CD4-positive, alpha-beta T cell treated with Interleukin-6 for 4 hours (primary cell): ENCODE measurements at places on chromosomes 3 and 15.

GRCh38 chr3:181730934-181731333, 19.2 kb downstream of the SOX2 start:
- no peak for DNase-seq

GRCh38 chr3:8625991-8626390, 18.6 kb downstream of the SSUH2 start:
- DNase-seq, result no peak

DNA sequence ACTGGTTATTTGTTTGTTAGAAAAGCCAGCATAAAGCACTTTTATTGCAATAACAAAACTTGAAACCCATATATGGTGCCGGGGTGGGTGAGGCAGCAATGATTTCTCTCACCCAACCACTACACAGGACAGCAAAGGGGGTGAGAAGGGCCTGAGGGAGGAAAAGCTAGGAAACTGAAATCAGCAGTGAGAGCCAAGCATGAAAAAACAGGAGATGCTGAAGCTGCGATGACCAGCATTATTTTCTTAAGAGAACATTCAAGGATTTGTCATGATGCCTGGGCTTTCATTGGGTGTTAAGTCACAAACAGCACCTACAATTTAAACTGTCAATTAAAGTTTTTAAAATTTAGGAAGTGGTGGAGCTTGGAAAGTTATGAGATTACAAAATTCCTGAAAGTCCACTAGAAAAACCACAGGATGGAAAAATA, 11.9 kb upstream of the TM4SF4 start:
- DNase-seq, result no peak

DNA sequence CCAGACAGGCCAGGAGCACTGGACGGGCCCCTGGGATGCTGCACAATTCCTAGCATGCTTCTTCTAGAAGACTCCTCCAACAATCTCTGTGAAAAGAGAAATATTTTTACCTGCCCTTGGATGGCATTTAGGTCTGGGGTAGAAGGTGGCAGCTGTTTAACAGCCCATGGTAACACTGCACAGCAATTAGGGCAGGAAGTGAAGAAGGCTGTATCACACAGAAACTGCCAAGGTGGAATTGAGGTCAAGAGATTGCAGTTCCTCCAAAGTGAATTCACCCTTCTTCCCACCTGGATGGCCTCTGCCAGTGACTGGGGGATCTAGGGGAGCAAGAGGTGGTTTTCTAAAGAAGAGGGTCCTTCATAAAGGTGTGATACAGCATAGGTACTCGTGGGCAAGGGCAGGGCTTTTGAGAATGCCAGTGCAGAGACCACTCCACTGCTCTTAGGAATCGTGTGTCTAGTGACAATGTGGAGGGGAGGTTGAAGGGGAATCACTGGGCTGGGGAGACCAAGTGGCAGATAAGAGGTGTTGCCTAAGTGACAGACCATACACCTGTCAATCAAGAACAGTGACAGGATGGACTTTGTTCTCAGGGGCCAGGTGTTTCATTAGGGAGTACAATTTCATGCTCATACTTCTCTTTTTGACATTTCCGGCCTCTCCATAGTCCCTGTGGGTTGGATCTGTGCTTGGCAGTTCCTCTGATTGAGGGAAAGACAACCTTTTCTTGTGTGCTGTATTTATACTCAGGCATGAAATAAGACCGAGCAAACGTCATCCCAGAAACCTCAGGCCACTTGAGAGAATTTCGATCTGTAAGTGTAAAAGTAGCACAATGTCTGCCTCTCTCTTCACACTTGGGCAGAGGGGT, 83.5 kb upstream of the BCL6 start:
- no peak for DNase-seq

DNA sequence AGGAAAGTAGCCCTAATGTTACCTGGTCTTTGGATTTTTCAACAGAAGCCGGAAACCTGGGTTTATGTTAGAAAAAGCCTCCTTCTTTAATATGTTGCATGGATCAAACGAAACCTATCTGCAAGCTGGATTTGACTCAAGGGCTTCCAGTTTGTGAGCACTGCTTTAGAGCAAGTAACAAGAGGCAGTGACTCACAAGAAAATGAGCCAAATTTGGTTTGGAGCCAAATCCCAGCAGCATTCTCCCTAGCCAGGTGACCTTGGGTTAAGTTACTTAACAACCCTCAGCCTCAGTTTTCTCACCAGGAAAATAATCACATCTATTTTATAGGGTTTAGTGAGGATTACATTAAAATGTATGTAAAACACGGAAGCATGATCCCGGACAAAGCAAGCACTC, 215.2 kb upstream of the PRICKLE2 start:
- no peak for DNase-seq

- DNase-seq, result no peak
Observed at GRCh38 chr3:122557356-122557755, 6.7 kb downstream of the PARP9 start.

DNA sequence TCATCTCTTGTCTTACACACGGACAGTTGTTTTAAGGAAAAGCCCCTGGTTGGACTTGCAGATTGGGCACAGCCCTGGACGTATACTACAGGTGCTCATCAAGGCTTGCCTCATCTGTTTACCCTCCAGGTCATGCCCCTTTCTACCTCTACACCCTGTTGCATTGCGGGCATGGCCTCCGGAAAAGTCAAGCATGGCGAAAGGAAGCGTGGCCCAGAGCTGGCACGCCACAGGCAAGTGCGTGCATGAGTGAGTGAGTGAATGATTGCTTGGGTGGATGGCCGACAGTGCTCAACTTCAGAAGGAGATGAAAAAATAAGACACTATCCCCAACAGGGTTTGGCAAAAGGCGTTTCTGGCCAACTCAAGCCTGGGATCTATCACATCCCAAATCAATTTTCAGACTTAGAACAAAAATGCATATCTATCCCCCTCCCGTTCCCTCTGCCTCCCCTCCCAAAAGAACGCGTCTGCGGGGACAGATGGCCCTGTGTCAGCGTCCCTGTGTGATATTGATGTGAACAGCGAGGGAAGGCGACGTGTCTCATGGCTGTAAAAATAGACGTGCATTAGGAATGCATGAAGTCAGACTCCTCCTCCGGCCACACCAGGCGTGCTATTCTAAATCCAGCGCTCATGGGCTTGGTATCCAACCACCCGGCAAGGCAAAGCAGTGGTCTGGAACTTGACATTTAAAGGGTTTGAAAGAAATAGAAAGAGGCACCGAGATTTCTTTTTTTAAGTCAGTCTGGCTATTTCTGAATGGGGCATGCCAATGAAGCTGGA, 96.0 kb downstream of the RPLP1 start:
- no peak for DNase-seq

DNA sequence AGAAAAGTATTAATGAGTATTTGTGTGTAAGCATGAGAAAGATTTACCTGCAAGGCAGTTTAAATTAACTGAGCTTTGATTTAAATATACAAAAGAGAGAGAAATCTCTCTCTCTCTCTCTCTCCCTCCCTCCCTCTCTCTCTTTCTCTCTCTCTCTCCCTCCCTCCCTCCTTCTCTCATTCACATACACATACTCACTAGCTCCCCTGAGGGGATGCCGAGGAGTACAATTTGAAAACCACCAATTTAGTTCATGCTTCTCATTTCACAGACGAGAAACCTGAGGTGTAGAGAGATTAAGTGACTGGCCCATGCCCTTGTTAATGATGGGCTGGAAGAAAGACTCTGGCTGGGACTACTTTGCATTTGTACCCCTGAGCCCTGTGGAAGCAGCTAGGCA, 59.4 kb downstream of the MECOM start:
- no peak for DNase-seq

DNA sequence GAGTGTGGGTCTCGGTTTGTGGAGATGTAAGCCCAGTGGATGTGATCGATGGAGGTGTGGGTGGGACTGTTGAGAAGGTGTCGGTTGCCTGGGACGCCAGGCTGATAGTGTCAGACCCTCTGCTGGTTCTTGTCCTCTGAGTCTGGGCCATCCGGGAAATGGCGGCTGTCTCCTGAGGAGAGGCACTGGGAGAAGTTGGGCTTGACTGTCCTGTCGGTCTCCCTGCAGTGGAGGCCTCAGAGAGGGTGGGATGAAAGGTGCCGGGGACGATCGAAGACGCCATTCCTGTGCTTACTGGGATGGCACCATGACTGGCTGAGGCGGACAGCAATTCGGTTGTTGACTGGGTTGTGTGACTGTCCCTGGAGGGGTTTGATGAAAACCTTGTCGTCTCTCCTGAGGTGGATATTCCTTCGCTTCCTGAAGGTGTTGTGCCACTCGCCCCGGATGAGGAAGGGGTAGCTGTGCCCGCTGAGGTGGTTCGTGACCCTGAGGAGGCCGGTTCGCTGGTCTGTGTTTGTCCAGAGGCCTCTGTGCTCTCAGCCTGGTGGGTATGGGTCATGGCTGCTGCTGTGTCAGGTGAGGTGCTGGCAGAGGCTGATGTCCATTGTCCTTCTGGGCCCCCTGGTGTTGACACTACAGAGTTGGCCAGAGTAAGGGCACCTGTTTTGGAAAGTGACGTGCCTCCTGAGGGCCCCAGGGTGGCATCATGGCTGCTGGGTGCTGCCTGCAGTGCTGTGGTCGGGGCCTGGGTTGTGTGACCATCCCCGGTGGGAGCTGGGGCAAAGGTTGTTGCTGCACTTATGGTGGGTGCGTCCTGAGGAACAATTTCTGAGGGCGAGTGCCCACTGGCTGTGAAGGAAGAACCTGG, 22.8 kb downstream of the MUC4 start:
- no peak for DNase-seq

DNA sequence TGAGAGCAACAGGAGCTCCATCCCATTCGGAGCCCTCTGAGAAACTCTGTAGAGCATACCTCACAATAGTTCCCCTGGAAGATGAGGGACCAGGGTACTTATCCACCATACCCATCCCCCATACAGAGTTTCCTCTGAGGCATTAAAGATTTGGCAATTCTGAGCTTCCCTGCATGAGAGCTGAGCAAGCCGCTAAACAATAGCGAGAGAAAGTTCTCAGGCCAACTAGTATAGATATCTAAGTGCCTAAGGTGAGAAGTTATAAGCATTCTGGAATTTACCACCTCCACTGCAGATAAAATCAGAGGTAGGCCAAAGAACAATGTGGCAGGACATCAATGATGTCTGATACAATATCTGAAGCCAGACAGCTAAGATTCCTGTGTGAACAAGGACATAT, 129.1 kb upstream of the MBNL1 start:
- DNase-seq, result no peak
